Hepatocyte (in vitro differentiated cells): ENCODE measurements at places on chromosomes 5 and 9. TPM values are rescaled to one million over a fixed set of nuclear protein-coding genes. Genes with fewer than 3 reads are reported as not detected.

DNA sequence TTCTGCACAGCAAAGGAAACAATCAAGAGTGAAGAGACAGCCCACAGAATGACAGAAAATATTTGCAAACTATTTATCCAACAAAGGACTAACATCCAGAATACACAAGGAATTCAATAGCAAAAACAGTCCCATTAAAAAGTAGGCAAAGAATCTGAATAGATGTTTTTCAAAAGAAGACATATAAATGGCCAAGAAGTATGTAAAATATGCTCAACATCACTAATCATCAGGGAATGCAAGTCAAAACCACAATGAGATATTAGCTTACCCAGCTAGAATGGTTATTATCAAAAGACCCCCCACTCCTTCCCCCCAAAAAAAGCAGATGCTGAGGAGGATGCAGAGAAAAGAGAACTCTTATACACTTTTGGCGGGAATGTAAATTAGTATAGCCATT is 13.4 kb upstream of the OR13C8 start:
- no peaks in the 10 kb centered on the region for H3K36me3 ChIP-seq
- H3K4me1 ChIP-seq: no peaks in the 10 kb centered on the region
- H3K4me3 ChIP-seq: no peak overlapping the region
- H3K27me3 ChIP-seq: no peaks in the 10 kb centered on the region
- no peak overlapping the region for H3K27ac ChIP-seq

DNA sequence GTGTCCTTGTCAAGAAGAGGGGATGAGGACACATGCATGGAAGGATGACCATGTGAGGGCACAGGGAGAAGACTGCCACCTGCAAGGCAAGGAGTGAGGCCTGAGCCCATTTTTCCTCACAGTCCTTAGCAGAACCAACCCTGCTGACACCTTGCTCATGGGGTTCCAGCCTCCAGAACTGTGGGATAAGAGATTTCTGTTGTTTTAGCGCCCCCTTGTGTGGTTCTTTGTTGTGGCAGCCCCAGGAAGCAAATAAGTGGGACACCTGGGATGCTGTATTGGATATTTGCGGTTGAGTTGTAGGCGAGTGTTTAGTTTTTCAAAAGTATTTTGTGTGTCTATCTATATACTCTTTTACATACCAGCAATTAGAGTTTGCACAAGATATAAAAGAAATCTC is 206.4 kb downstream of the NXNL2 start:
- H3K4me1 ChIP-seq: peaks cover 36% of the 10 kb centered on the region
- no peaks in the 10 kb centered on the region for H3K36me3 ChIP-seq
- no peak for DNase-seq
- H3K27me3 ChIP-seq: no peaks in the 10 kb centered on the region

DNA sequence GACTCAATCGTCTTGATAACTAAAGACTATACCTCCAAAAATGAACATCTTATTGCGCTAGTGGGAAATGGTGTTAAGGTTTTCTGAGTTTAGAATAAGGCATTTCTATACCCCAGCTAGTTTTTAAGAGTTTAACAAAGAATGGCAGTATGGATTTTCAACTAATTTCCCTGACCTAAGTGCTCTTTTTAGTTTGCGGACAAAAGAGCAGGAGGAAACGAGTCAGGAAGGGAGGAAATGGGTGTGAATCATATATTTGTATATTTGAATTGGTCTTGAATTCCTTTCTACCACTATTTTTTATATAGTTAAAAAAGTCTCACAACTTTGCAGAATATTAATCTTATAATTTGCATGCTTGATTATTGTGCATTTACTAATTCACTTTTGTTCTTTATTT is 516.3 kb upstream of the ZNF608 start:
- no peaks in the 10 kb centered on the region for H3K4me1 ChIP-seq
- H3K27me3 ChIP-seq: no peaks in the 10 kb centered on the region
- H3K27ac ChIP-seq: no peak overlapping the region
- H3K4me3 ChIP-seq: no peak overlapping the region
- DNase-seq: no peak

GRCh38 chr9:134455934-134456755 is 129.9 kb downstream of the RXRA start:
- peaks cover 30% of the 10 kb centered on the region for H3K4me1 ChIP-seq
- DNase-seq: peak; percentile 91
- no peak overlapping the region for H3K4me3 ChIP-seq
- peak overlapping the region; percentile 98 for H3K27ac ChIP-seq
- H3K27me3 ChIP-seq: no peaks in the 10 kb centered on the region
- H3K36me3 ChIP-seq: no peaks in the 10 kb centered on the region

- no peak overlapping the region for H3K4me3 ChIP-seq
- H3K36me3 ChIP-seq: no peaks in the 10 kb centered on the region
- DNase-seq: no peak
- H3K4me1 ChIP-seq: peaks cover 14% of the 10 kb centered on the region
Observed at GRCh38 chr9:4117835-4118610, 181.8 kb downstream of the GLIS3 start.

DNA sequence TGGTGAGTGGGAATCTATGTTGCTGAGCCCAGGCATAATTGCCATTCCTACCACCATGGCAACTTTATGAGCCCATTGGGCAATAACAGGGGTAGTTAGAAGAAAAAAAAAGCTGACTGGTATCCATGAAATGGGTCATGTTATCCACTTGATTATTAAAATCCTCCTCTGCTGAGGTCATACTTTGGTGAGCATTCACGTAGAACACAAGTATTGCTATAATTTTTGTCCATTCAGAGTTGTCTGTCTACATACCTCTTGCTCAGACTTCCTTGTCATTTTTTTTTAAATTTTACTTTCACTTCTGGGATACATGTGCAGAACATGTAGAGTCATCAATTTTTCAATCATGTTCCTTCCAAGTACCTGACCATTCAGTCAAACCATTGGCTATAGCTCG is 780.8 kb upstream of the ARRDC3 start:
- no peak overlapping the region for H3K27ac ChIP-seq
- H3K36me3 ChIP-seq: no peaks in the 10 kb centered on the region
- H3K4me3 ChIP-seq: no peak overlapping the region
- H3K27me3 ChIP-seq: no peaks in the 10 kb centered on the region
- no peak for DNase-seq

- H3K27ac ChIP-seq: no peak overlapping the region
- no peak for DNase-seq
- no peaks in the 10 kb centered on the region for H3K36me3 ChIP-seq
- H3K4me3 ChIP-seq: no peak overlapping the region
- no peaks in the 10 kb centered on the region for H3K27me3 ChIP-seq
- no peaks in the 10 kb centered on the region for H3K4me1 ChIP-seq
Observed at GRCh38 chr5:146111409-146111808, 6.0 kb upstream of the PLAC8L1 start.

DNA sequence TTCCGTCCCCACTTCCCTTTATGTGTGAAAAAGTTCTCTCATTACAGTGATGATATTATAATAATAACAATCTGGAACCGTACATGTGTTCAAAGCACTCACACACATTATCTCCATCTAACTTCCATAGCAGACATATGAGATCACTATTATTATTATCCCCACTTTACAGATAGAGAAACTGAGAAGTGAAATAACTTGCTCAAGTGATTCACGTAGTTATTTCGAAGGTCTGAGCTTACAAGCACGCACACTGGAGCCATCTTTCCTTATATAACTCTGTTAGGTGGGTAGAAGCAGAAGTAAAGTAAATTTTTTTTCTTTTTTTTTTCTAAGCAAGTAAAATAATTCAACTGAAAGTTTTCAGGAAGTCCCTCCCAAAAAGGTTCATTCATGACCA is 62.9 kb upstream of the PTGER4 start:
- H3K36me3 ChIP-seq: no peaks in the 10 kb centered on the region
- no peak for DNase-seq
- no peaks in the 10 kb centered on the region for H3K4me1 ChIP-seq
- no peak overlapping the region for H3K4me3 ChIP-seq
- H3K27me3 ChIP-seq: no peaks in the 10 kb centered on the region

GRCh38 chr9:103707181-103707580 is 386.9 kb upstream of the SMC2 start:
- no peak overlapping the region for H3K27ac ChIP-seq
- DNase-seq: no peak
- H3K36me3 ChIP-seq: no peaks in the 10 kb centered on the region
- no peaks in the 10 kb centered on the region for H3K4me1 ChIP-seq
- no peaks in the 10 kb centered on the region for H3K27me3 ChIP-seq

GRCh38 chr9:106321394-106322180 is 541.4 kb upstream of the ZNF462 start:
- H3K4me1 ChIP-seq: peaks cover 6% of the 10 kb centered on the region
- no peak for DNase-seq
- no peak overlapping the region for H3K27ac ChIP-seq
- no peaks in the 10 kb centered on the region for H3K36me3 ChIP-seq
- no peaks in the 10 kb centered on the region for H3K27me3 ChIP-seq

DNA sequence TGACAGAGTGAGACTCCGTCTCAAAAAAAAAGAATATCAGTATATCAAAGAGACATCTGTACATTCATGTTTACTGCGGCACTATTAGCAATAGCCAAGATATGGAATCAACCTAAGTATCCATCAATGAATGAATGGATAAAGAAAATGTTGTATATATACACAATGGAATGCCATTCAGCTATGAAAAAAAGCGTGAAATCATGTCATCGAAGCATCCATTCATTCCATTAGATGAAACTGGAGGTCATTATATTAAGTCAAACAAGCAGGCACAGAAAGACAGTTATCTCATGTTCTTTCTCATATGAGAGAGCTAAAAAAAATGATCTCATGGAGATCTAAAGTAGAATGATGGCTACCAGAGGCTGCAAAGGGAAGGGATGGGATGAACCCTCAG is 180.9 kb upstream of the TLX3 start:
- no peaks in the 10 kb centered on the region for H3K4me1 ChIP-seq
- H3K27ac ChIP-seq: no peak overlapping the region
- H3K27me3 ChIP-seq: no peaks in the 10 kb centered on the region
- DNase-seq: no peak
- no peaks in the 10 kb centered on the region for H3K36me3 ChIP-seq

DNA sequence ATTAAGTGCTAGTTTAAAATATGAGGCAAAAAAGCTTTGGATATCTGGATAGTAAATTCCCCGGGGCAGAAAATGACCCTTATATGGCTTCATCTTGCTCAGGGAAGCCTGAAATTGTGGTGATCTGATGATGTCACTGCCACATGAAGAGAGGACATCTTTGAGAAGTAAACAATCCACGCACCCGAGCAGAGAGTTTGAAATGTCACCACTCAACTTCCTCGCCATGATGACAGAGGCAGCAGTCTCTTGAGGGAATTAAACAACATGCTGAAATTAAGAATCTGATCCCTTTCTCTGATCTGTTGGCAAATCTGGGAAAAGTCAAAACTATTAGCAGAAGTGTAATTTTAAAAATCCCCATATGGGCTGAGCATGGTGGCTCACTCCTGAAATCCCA is 110.0 kb downstream of the TLE1 start:
- no peaks in the 10 kb centered on the region for H3K27me3 ChIP-seq
- H3K36me3 ChIP-seq: no peaks in the 10 kb centered on the region

- H3K27me3 ChIP-seq: no peaks in the 10 kb centered on the region
- H3K36me3 ChIP-seq: no peaks in the 10 kb centered on the region
- H3K4me3 ChIP-seq: no peak overlapping the region
- H3K4me1 ChIP-seq: no peaks in the 10 kb centered on the region
Observed at GRCh38 chr5:93736284-93736683, 5.1 kb downstream of the POU5F2 start.

GRCh38 chr9:83981126-83981871 is 694 bp downstream of the RMI1 start:
- H3K27me3 ChIP-seq: no peaks in the 10 kb centered on the region
- H3K27ac ChIP-seq: peak overlapping the region; percentile 98
- DNase-seq: peak; percentile 73

GRCh38 chr5:1787472-1788047 is 12.1 kb downstream of the MRPL36 start:
- DNase-seq: no peak
- H3K4me1 ChIP-seq: no peaks in the 10 kb centered on the region
- H3K27me3 ChIP-seq: no peaks in the 10 kb centered on the region
- H3K4me3 ChIP-seq: no peak overlapping the region
- H3K36me3 ChIP-seq: no peaks in the 10 kb centered on the region

- DNase-seq: no peak
- H3K4me3 ChIP-seq: no peak overlapping the region
- no peaks in the 10 kb centered on the region for H3K4me1 ChIP-seq
- H3K27me3 ChIP-seq: no peaks in the 10 kb centered on the region
Observed at GRCh38 chr5:2502970-2503594, 248.4 kb downstream of the IRX2 start.

GRCh38 chr9:93098236-93098946 is 2.4 kb downstream of the CARD19 start:
- H3K27me3 ChIP-seq: no peaks in the 10 kb centered on the region
- H3K36me3 ChIP-seq: no peaks in the 10 kb centered on the region
- peak overlapping the region; percentile 85 for H3K27ac ChIP-seq
- peak; percentile 82 for DNase-seq
- no peak overlapping the region for H3K4me3 ChIP-seq

DNA sequence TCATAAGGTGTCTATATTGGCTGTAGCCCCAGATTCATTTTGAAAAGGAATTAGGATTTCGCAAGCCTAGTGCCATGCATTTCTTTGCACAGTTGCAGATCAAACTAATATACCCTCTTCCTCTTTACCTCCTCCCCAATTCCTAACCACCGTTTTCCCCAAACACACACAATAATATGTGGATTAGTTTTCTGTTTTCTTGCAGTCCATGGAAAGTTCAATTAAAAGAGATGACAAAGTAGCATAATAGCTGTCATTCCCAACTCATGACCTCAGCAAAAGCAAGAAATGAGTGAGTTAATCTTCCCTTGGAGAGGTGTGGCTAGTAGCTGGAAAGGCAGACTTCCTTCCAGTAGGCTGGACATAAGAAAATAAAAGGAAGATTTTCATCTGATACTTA is 349.1 kb downstream of the TMEM232 start:
- H3K27me3 ChIP-seq: no peaks in the 10 kb centered on the region
- H3K36me3 ChIP-seq: no peaks in the 10 kb centered on the region
- DNase-seq: no peak
- peaks cover 8% of the 10 kb centered on the region for H3K4me1 ChIP-seq
- no peak overlapping the region for H3K27ac ChIP-seq

DNA sequence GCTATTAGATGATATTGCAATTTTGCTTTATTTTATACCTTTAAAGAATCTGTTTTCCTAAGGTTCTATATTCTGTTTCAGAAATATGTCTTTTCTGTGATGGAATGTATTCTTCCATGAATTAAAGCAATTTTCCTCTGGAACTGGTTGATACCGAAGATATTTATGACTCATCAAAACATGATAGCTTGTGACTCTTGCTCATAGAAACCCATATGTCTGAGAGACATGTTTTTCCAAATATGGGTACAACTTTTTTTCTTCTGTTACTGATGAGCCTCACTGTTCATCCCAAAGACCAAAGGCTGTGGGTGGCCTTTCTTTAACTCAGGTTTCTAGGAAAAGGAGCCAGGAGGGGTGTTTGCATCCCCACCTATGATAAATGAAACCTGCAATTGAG is 126.1 kb upstream of the PAPPA start:
- H3K4me3 ChIP-seq: no peak overlapping the region
- DNase-seq: no peak
- H3K36me3 ChIP-seq: no peaks in the 10 kb centered on the region
- no peaks in the 10 kb centered on the region for H3K27me3 ChIP-seq

GRCh38 chr9:81989700-81990099 is 1.1 kb downstream of the SPATA31D1 start:
- H3K4me1 ChIP-seq: no peaks in the 10 kb centered on the region
- no peaks in the 10 kb centered on the region for H3K27me3 ChIP-seq
- H3K36me3 ChIP-seq: no peaks in the 10 kb centered on the region
- no peak for DNase-seq
- H3K27ac ChIP-seq: no peak overlapping the region

Gene LEAP2
- 19.2 and 22.6 TPM in 2 replicates for total RNA-seq

Gene IER5L
- total RNA-seq: 34.5 and 38.0 TPM in 2 replicates

Gene CCDC192
- not detected in 2 replicates for total RNA-seq

Gene EIF4E1B
- total RNA-seq: not detected in 2 replicates

Gene BARHL1
- total RNA-seq: not detected in 2 replicates

Gene RNF208
- 1.6 and 2.3 TPM in 2 replicates for total RNA-seq

Gene PLPP7
- total RNA-seq: 0.20 TPM in 1 of 2 replicates, not detected in the other

Gene IL13
- not detected in 2 replicates for total RNA-seq

Gene CPEB4
- 49.2 and 49.7 TPM in 2 replicates for total RNA-seq

Gene FGD3
- 5.8 and 6.3 TPM in 2 replicates for total RNA-seq

Gene SLC36A3
- not detected in 2 replicates for total RNA-seq

Gene RASEF
- total RNA-seq: 18.1 and 18.9 TPM in 2 replicates

Gene HEMGN
- not detected in 2 replicates for total RNA-seq
